Endodermal cell (in vitro differentiated cells): ENCODE measurements at places on chromosomes 12 and 14.

- no peak overlapping the region for H3K27ac ChIP-seq
These were observed 295.0 kb upstream of the NAV3 start for GRCh38 chr12:77535734-77536133.

DNA sequence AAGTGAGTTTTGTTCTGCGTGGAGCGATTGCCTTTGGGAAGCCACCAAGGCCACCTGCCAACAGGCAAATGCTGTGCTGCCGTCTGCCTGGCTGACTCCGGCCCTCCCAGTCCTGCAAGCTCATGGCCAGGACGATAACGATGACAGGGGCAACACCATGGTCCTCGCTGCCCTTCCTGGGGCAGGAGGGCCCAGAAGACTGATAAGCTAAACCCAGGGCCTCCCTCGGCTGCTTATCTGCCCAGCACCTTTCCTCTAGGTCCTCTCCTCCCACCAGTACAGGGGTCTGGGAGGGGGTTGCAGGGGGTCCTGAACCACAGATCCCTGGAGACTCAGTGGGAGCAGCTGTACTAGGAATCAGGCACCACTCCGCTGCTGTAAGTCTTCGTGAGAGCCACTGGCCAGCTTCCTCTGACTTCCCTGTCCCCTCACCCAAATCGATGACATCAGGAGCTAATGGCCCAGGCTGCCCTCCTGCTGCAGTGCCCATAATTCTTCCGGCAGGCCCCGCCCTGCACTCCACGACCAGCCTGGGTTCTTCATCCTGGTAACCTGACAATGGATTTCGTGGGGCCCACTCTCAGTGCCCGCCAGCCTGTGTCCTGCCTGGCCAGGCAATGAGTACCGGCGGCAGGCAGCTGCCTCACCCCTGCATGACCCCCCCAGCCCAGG is 5.1 kb downstream of the ANKRD9 start:
- no peaks in the 10 kb centered on the region for H3K27me3 ChIP-seq
- H3K27ac ChIP-seq, result peak overlapping the region; percentile 3
- H3K4me3 ChIP-seq, result no peak overlapping the region
- peaks cover 6% of the 10 kb centered on the region for H3K36me3 ChIP-seq
- H3K4me1 ChIP-seq, result peaks cover 3% of the 10 kb centered on the region

GRCh38 chr12:132415327-132416120 is 74.4 kb upstream of the FBRSL1 start:
- DNase-seq, result no peak
- H3K27ac ChIP-seq, result no peak overlapping the region
- H3K27me3 ChIP-seq, result peaks cover 24% of the 10 kb centered on the region
- H3K4me3 ChIP-seq, result no peak overlapping the region
- H3K36me3 ChIP-seq, result no peaks in the 10 kb centered on the region
- no peaks in the 10 kb centered on the region for H3K4me1 ChIP-seq

DNA sequence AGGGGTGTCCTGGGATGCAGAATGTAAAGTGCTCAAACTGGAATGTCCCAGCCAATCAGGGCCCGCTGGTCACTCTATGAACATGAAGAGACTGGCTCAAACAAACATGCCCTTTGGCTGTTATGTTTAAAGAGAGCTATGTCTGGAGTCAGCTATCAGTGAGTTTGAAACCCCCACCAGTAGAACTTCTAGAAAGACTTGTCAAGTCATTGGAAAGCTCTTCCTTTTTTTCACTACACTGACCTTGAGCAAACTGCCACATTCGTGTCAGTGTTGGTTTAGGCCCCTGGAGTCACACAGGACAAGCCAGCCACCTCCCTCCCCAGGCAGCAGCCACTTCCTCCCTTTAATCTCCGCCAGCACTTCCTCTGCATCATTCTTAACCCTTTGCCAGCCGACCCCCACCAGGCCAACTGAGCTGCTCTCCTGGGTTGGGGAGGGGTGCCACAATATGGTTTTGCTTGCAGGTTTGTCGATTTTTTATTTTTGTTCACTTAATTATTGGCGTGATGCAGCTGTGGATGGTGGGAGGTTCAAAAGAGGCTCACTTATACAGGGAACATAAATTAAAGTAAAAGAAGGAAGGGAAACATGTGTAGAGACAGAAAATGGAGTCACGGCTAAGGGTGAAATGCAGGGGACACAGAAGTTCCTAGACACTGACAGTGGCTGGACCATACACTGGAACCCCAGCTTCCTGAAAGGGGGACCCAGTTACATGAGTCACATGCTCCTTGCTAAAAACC is 25.3 kb downstream of the CMKLR1 start:
- H3K27me3 ChIP-seq, result no peaks in the 10 kb centered on the region
- peak; percentile 73 for DNase-seq
- H3K4me3 ChIP-seq, result no peak overlapping the region
- peaks cover 6% of the 10 kb centered on the region for H3K4me1 ChIP-seq
